A673 (cell line): ENCODE measurements at places on chromosomes 4 and X.

GRCh38 chr4:2388429-2389182 lies 29.8 kb downstream of the ZFYVE28 start:
- no peak for DNase-seq
- H3K4me3 ChIP-seq: no peak overlapping the region
- H3K4me1 ChIP-seq: peaks cover 27% of the 10 kb centered on the region

DNA sequence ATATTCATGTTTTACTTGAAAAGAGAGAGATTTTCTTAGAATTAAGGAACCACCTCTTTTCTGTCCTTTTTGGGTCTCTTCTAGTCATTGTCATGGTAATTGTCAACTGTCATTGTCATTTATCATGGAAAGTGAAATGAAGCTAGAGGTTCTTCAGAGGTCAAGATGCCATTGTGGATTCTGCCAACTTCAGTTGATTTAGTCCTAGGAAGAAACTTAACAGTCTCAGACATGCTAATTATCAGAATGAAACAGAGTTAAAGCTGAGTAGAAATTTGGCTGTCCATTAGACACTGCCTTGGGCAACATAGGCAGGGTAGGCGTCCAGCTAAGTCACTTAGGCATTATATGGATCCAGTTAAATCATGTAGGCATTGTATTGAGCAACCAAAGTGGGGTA lies 796.1 kb upstream of the ADGRL3 start:
- DNase-seq: no peak
- H3K27me3 ChIP-seq: no peaks in the 10 kb centered on the region
- no peak overlapping the region for H3K27ac ChIP-seq
- H3K4me3 ChIP-seq: no peak overlapping the region
- no peaks in the 10 kb centered on the region for H3K36me3 ChIP-seq

DNA sequence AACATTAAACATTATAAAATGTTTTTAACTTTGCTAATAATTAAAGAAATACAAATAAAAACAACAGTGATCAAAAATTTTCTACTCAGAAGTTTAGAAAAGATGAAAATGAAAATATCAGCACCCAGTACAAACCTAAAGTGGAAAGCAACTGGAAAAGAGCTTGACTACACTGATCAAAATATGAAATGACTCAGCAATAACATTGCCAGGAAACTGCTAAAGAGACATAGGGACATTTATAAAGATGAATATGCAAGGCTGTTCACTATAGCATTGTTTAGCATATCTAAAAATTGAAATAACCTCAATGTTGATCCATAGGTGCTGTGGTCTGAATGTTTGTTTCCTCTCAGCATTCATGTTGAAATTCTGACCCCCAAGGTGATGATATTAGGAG lies 88.5 kb upstream of the NOCT start:
- H3K4me3 ChIP-seq: no peak overlapping the region
- no peak overlapping the region for H3K27ac ChIP-seq
- no peaks in the 10 kb centered on the region for H3K4me1 ChIP-seq
- no peak for DNase-seq
- no peaks in the 10 kb centered on the region for H3K27me3 ChIP-seq

DNA sequence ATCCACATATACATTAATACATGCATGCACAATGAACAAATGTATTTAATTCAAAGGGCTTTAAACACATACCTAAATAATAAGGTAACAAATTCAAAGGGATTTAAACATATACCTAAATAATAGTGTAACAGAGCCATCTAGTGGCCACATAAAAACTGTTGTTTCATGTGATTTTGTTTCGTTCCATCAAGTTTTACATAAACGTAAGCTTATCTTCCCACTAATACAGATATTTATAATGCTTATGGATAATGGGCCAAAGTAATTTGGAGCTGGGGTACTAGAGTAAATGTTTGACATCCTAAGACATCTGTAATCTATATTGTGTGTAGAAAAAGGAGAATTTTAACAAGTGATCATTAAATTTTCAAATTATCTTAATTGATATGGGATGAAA lies 82.3 kb downstream of the PRSS12 start:
- no peak overlapping the region for H3K27ac ChIP-seq
- H3K27me3 ChIP-seq: no peaks in the 10 kb centered on the region
- no peak overlapping the region for H3K4me3 ChIP-seq
- H3K4me1 ChIP-seq: no peaks in the 10 kb centered on the region
- no peaks in the 10 kb centered on the region for H3K36me3 ChIP-seq
- DNase-seq: peak; percentile 58

DNA sequence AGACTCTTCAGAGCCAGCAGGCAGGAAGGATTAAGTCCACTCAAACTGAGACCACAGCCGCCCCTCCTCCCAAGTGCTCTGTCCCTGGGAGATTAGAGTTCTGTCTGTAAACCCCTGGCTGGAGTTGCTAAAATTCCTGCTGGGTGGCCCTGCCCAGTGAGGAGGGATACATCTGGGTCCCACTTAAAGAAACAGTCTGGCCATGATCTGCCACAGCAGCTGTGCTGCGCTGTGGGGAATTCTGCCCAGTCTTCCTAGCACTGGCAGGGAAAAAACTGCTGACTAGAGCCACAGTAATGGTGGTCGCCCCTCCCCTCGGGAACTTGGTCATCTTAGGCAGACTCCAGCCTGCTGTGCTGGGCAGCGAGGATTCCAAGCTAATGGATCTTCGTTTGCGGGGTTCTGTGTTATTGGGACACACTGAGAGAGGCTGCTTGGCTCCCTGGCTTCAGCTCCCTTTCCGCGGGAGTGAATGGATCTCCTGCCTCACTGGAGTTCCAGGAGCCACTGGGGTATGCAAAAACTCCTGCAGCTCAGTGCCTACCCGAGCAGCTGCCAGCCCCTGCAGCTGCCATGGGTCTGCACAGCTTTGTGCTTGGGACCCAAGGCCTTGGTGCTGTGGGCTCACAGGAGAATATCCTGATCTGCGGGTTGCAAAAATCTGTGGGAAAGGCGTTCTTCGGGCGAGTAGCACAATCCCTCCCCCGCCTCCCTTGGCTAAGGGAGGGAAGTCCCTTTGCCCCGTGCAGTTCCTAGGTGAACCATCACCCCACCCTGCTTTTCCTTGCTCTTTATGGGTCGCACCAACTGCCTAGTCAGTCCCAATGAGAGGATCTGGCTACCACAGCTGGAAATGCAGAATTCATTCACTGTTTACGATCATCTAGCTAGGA lies 15.7 kb downstream of the ZXDB start:
- H3K4me1 ChIP-seq: no peaks in the 10 kb centered on the region
- no peak overlapping the region for H3K27ac ChIP-seq
- H3K27me3 ChIP-seq: no peaks in the 10 kb centered on the region
- no peak overlapping the region for H3K4me3 ChIP-seq
- H3K36me3 ChIP-seq: no peaks in the 10 kb centered on the region

GRCh38 chr4:26557164-26557563 lies 26.7 kb upstream of the TBC1D19 start:
- no peaks in the 10 kb centered on the region for H3K27me3 ChIP-seq
- no peaks in the 10 kb centered on the region for H3K36me3 ChIP-seq
- no peak overlapping the region for H3K4me3 ChIP-seq
- H3K4me1 ChIP-seq: no peaks in the 10 kb centered on the region

DNA sequence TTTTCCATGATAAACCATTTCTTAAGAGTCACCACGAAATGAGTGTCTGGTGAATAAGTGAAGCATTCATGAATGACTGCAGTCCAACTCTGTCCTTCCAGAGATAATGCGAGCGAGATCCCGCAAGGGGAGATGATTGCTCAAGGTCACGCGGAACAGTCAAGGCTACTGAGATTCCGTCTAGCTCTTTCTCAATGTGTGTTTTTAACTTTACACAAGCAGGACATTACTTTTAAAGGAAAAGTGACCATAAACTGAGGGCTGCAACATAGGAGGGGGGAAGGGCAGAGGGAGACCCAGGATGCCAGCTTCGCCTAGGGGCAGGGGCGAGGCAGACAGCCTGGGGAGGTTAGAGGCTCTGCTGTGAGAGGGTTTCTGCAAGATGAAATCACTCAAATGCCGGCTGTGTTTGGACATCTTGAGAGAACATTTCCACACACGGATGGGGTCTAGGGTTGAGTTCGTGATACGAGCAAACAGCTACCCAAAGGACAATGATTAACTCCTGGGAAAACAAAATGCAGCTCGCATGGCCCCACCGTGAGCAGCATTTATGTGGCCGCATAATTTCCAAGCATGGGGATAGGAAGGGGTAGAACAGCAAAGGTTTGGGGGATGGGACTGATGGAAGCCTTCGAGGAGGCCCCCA lies 23.8 kb upstream of the CCNQ start:
- H3K4me1 ChIP-seq: no peaks in the 10 kb centered on the region
- no peak overlapping the region for H3K27ac ChIP-seq
- H3K27me3 ChIP-seq: peaks cover 12% of the 10 kb centered on the region
- H3K4me3 ChIP-seq: no peak overlapping the region
- no peak for DNase-seq
- no peaks in the 10 kb centered on the region for H3K36me3 ChIP-seq

GRCh38 chr4:40482985-40483647 lies 146.5 kb downstream of the RBM47 start:
- DNase-seq: no peak
- H3K27ac ChIP-seq: no peak overlapping the region

- H3K27me3 ChIP-seq: no peaks in the 10 kb centered on the region
- H3K4me1 ChIP-seq: peaks cover 10% of the 10 kb centered on the region
- no peak overlapping the region for H3K4me3 ChIP-seq
- no peak for DNase-seq
- no peak overlapping the region for H3K27ac ChIP-seq
Observed at GRCh38 chr4:139913995-139914598, 239.9 kb downstream of the MAML3 start.

DNA sequence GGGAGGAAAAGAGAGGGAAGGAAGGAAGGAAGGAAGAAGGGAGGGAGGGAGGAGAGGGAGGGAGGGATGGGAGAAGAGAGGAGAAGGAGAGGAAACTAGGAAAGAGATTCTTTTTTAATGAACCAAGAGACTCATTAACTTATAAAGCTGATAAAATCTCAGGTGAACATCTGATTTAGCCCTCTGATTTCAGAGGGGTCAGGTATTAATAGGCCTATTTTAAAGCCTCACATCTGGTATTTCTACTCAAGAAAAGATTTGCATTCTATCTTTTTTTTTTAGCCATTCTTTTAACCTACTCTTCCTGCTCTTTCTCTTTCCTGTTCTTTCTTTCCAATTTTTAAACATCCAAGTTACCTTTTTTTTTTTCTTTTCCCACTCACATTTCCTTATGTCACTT lies 103.3 kb upstream of the CPEB2 start:
- no peak overlapping the region for H3K4me3 ChIP-seq
- no peaks in the 10 kb centered on the region for H3K27me3 ChIP-seq
- H3K36me3 ChIP-seq: no peaks in the 10 kb centered on the region
- DNase-seq: no peak
- no peak overlapping the region for H3K27ac ChIP-seq

DNA sequence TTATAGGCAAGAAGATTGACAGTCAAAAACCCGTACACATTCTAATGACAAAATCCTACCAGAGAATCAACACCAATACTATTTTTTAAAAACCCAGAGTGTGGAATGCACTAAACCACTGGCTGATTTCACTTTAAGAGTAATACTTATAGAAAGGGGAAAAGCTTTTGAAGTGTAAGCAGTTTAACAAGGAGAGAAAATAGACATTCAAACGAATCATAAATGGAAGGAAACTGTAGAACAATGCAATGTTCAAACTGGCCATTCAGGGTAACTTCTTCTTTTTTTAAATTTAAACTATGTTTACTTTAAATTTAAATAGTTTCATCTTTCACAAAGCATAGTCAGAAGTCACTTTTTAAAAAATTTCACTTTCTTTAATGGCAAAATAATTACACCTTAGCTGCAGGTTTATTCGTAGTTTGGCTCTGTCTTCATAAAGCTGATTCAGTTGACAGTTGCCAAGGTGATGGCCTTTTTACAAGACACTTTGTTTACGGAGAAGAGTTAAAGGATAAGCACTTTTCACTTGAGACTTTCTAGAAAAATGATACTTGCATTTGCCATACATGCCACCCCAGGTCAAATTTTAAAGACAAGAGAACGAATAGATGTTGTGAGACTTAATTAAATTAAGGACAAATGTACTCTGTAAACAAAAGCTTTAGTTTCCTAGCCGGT lies 82.4 kb upstream of the KLF3 start:
- H3K27ac ChIP-seq: no peak overlapping the region
- no peaks in the 10 kb centered on the region for H3K36me3 ChIP-seq
- H3K27me3 ChIP-seq: no peaks in the 10 kb centered on the region
- no peaks in the 10 kb centered on the region for H3K4me1 ChIP-seq

DNA sequence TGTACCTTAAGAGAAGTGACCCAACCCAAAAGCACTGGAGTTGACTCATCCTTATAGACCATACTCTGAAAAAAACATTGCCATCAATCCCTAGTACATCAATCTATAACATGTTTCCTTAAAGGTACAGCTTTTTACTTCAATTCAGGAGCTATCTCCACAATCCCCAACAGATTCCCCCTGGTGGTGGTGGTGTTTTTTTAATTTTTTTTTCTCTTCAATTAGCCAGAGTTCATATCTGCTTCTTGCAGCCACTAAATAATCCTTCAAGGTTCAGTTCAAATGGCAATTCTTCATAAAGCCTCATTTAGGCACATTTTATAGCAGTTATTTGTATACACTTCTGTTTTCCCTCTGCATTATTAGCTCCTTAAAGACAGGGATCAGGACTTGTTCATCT lies 60.7 kb upstream of the KDR start:
- DNase-seq: no peak
- H3K27me3 ChIP-seq: no peaks in the 10 kb centered on the region
- H3K4me1 ChIP-seq: no peaks in the 10 kb centered on the region
- H3K36me3 ChIP-seq: no peaks in the 10 kb centered on the region
- no peak overlapping the region for H3K27ac ChIP-seq

DNA sequence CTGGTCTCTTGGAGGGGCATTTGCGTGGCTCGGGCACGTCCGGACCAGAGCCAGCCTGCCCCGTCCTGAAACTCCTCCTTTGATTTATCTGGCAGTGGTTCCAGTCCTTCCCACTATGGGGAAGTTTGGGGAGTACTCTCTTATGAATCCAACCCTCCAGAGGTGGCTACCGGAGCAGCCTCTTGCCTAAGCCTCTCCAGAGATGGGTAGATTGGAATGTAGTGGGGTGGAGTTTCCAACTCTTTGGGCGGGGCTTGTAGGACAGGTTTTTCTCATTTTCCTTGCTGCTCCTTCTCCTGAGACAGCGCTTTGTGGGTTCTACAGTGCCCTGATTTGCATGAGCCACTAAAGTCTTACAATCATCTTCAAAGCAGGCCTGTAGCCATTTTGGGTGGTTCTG lies 60.1 kb upstream of the XAGE1B start:
- no peaks in the 10 kb centered on the region for H3K36me3 ChIP-seq
- peak; percentile 10 for DNase-seq
- H3K4me1 ChIP-seq: no peaks in the 10 kb centered on the region
- H3K4me3 ChIP-seq: no peak overlapping the region
- no peaks in the 10 kb centered on the region for H3K27me3 ChIP-seq

DNA sequence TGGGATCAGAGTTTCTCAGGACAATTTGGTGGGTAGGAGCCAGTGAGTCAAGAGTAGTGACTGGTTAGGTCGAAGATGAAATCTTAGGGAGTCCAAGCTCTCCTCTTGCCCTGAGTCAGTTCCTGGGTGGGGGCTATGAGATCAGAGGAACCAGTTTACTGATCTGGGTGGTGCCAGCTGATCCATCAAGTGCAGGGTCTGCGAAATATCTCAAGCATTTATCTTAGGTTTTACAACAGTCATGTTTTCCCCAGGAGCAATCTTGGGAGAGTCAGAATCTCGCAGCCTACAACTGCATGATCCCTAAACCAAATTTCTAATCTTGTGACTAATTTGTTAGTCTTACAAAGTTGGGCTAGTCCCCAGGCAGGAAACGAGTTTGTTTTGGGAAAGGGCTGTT lies 1833.2 kb upstream of the PCDH7 start:
- H3K27ac ChIP-seq: no peak overlapping the region
- H3K27me3 ChIP-seq: no peaks in the 10 kb centered on the region
- no peak for DNase-seq
- no peak overlapping the region for H3K4me3 ChIP-seq
- no peaks in the 10 kb centered on the region for H3K36me3 ChIP-seq
- no peaks in the 10 kb centered on the region for H3K4me1 ChIP-seq

GRCh38 chr4:8317474-8317873 lies 47.9 kb downstream of the HTRA3 start:
- no peak overlapping the region for H3K4me3 ChIP-seq
- no peak for DNase-seq
- H3K4me1 ChIP-seq: peaks cover 11% of the 10 kb centered on the region
